ENCODE measurements at places on chromosomes 6 and 20.

GRCh38 chr20:43979576-43980105 is 65.0 kb downstream of the TOX2 start:
- no peak for DNase-seq

- no peak for DNase-seq
Measured at GRCh38 chr6:139066080-139066479, 37.5 kb downstream of the ABRACL start.

DNA sequence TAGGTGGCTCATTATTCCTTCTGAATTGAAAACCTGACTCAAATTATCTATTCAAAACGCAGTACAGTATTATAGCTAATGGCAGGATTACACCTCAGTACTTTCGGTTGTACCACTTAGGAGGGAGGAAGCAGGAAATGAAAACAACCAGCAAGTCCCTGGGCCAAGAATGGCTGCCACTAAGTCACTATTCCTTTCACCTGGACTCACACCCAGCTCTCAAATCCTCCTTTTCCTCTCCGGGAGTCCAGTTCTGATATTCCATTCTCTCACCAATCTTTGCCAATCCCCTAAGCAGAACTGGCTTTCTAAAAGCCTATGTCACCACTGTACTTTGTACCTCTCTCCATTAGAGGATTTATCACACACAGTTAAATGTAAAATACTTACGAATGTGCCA is 20.6 kb downstream of the TMEM242 start:
- DNase-seq = no peak

DNA sequence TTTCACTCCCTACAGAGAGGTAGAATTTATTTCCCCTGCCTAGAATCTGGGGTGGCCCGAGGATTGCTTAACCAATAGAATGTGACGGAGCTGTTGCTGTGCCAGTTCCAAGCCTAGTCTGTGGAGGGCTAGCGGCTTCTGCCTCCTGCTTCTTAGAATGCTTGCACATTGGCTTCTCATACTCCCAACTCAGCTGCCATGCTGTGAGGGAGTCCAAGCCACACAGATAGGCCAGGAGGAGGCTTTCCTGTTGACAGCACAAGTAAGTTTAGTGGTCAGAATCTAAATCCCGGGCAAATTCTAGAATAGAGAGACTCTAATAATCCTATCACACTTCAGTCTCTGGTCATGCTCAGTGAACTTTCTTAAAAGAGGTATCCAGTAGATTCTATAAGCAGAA is 57.5 kb upstream of the SNRPB2 start:
- no peak for DNase-seq

GRCh38 chr6:98047871-98048270 is 764.9 kb upstream of the MMS22L start:
- DNase-seq = no peak

DNA sequence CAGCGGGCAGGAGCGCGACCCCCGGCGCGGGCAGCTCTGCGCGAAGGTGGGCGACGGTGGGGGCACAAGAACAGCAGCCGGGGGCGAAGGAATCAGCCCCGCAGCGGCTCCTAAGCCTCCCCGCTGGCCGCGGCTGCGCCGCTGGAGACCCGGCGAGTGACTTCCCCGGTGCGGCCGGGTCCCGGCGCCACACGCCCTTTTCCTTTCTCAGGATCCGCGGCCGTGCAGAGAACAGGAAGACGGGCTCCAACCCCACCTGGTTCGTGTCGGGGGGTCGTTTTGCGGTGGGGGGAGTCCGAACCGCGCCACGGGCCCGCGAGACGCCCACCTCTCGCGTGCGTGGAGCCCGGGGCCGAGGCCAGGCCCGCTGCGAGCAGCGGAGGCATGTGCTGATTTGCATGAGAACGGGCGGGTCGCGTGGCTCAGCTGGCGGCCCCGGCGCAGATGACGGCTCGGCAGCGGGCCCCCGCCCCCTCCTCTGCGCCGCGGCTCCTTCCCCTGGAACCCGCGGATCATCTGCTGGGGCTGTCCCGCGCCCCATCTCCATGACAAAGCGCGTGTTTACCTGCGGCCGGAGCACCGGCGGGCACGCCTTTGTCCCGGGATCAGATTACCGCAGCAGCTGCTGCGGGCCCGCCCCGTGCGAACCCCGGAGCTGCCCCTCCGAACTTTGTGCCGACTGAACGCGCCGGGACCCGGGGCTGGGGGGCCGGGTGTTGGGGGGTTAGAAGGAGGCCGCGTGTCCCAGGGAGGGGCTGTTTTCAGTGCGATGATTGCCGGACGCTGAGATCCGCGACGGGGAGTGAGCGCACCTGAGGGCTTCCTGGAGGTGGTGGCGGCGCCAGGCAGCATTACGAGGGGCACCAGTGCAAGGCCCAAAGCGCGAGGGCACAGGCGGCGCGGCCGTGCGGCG is 4.9 kb upstream of the DLL1 start:
- no peak for DNase-seq

DNA sequence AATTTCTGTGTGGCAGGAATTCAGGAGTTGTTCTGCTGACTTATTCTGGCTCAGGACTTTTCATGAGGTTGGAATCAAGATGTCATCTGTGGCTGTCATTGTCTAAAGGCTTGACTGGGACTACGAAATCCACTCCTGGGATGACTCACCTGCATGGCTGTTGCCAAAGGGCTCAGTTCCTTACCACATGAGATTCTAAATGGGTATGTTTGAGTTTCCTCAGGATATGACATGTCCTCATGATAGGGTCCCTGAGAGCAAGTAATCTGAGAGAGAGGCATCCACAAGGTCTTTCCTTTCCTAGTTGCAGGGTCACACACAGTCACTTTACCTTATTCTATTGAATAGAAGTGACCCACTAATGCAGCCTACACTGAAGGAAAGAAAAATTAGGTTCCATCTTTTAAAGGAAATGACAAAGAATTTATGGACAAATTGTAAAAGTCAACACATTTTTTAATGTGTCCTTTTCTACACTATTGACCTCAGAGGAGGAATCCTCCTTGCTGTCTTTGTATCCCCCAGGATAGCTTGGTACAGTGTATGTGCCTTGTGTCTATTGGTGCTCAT is 1025.0 kb upstream of the GJE1 start:
- no peak for DNase-seq

DNA sequence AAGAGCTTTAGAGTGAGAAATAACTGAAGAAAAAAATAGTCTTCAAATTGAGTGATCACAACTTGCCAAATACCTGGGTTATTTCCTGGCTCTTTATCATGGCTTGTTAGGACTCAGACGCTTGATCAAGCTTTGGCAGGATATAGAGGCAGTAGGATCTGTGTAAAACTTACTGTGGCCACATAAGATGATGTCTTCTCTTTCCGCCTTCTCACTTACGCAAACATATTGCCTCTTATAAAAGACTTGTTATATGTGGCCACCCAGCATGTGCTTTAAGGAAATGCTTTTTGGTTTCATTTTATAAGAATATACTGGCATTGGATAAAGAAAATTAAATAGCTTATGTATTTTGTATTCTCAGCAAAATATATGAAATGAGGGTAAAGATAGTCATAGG is 101.8 kb upstream of the AKIRIN2 start:
- DNase-seq = no peak

DNA sequence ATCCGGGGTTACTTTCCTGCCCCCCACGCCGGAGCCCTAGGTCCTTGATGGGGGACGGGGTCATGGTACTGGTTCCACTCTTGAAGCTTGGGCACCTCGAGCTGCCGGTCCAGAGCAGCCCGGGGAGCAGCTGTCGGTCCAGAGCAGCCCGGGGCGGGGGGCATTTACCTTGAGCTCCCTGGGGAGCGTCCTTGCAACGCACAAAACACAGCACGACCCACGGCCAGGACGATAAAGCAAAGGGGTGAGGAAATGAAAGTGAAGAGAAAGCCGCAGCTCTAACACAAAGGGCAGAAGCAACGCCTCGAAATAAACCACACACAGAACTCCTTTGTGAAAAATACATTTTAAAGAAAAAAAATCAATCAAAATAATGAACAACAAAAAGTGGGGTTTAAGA is 39.1 kb downstream of the KCNQ2 start:
- no peak for DNase-seq

DNA sequence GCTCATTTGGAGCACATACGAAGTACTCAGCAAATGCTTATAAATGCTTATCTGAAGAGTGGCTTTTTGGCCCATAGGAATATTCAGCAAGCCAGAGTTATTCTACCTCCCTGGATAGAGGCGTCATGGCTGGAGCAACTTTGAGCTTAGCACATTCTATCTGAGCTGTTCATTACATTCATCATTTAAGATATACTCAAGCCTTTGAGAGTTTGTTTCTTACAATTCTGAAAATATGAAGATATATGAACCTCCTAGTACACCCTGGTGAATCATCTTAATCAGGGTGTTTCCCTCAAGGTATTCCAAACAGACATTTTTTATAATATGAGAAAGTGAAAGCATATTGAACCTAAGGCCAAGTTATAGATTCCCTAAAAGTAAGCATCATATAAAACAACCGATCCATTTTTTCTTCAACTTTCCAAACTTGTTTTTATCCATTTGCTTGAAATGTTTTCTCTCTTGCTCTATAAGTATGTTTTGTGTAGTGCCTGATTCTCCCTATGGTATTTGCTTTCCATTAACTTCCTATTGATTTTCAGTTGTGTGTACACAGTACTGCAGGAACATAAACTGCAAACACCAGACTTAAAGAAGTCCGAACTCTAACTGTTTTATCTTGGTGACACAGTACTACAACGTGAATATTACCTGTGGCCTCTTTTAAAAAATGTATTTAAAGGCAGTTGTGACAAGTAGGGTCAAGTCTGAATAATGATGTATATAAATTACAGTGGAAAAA is 139.7 kb upstream of the PTPRK start:
- no peak for DNase-seq

- no peak for DNase-seq
Measured at GRCh38 chr6:36443471-36444428, 950 bp downstream of the KCTD20 start.

Data from thoracic aorta (tissue), 2 donors.